Progenitor cell of endocrine pancreas (in vitro differentiated cells): ENCODE measurements at places on chromosomes 2 and 18. TPM values are rescaled to one million over a fixed set of nuclear protein-coding genes. Genes with fewer than 3 reads are reported as not detected.

Gene REG1A
- 0.51 TPM in 1 of 2 replicates, not detected in the other for total RNA-seq

Gene TMEM163
- 3.7 and 3.8 TPM in 2 replicates for total RNA-seq

Gene GKN2
- not detected in 2 replicates for total RNA-seq

Gene BOLL
- total RNA-seq, result 0.22 and 0.51 TPM in 2 replicates

Gene ITGA6
- 69.5 and 83.8 TPM in 2 replicates for total RNA-seq

Gene TMEM150A
- total RNA-seq, result 24.9 and 26.0 TPM in 2 replicates

Gene CHST10
- total RNA-seq, result 22.1 TPM in 2 replicates

Gene RAD51AP2
- 0.07 and 0.13 TPM in 2 replicates for total RNA-seq

GRCh38 chr2:20186078-20186854 lies 38.7 kb downstream of the SDC1 start:
- no peak for DNase-seq

DNA sequence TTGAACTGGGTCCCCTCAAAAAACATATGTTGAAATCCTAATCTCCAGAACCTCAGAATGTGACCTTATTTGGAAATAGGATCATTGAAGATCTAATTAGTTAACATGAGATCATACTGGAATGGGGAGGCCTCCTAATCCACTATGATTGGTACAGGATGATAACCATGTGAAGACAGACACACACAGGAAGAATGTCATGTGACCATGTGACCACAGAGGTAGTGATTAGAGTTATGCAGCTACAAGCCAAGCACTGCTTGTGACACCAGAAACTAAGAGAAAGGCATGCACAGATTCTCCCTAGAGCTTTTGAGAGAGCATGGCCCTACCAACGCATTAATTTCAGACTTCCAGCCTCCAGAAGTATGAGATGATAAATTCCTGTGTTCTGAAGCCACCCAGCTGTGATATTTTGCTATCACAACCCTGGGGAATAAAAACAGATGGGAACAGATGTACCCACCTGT lies 47.0 kb upstream of the TGIF1 start:
- DNase-seq, result no peak

- DNase-seq, result no peak
These were observed 106.3 kb downstream of the RNF144A start for GRCh38 chr2:7023542-7023941.

GRCh38 chr18:12861637-12862036 lies 22.4 kb downstream of the PTPN2 start:
- no peak for DNase-seq

- no peak for DNase-seq
These were observed 23.9 kb upstream of the ALLC start for GRCh38 chr2:3633982-3634595.

DNA sequence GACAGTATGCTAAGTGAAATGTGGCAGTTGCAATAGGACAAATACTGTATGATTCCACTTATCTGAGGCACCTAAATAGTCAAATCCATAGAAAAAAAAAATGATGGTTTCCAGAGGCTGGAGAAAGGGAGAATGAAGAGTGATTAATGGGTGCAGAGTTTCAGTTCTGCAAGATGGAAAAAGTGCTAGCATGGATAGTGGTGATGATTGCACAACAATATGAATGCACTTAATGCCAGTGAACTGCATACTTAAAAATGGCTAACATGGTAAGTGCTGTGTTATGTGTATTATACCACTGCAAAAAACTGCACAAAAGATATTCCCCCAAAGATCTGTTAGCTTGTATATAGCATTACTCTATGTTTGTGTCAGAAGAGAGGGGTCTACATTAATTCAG lies 185.4 kb downstream of the INHBB start:
- no peak for DNase-seq

DNA sequence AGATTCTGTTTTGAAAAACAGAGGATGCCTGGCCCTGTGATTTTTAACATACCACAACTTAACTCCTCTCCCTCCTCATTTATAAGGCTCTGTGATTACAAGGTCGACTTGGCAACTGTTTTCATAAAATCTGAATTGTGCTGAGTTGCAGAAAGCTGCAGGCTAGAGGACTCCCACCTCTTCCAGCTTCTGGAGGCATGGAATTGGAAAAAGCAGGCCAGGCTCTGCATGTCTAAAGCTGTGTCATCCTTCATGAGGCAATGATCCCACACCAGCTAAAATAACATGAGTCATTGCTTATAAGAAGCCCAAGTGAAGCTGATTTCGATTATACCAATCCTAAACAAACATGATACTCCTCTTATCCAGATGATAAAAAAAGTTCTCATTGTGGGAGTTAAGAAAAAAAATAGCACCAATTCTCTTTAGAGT lies 11.7 kb downstream of the ARHGAP28 start:
- no peak for DNase-seq

DNA sequence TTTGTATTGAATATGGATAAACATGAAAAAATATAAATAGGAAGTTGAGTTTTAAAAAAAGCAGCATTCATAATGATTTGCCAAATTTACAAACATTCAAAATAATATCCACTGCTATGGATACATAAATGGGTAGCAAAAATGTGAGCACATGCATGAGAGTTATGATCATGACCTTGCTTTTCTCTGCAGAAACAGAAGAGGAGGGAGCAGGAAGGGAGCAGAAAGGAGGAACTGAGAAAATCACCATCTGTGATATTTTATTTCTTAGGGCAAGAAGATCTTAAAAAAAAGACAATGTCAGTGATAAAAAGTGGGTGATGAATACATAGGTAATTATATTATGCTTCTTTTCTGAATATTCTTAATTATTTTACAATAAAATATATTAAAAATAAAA lies 17.7 kb upstream of the CCDC93 start:
- DNase-seq, result no peak

DNA sequence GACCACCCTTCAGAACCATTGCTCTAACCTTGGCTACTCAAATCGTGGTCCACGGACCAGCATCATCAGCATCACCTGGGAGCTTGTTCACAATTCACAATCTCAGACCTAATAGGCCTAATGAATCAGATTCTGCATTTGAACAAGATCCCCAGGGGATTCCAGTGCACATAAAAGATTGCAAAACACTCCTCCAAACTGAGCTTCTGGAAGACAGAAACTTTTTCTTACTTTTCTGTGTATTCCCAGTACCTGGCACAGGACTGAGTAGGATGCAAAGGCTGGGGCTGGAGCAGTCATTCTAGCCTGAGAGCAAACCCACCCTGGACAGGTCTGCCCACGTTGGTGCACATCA lies 115.1 kb upstream of the COPS8 start:
- no peak for DNase-seq

- peak; percentile 52 for DNase-seq
These were observed 44.5 kb downstream of the TMEM182 start for GRCh38 chr2:102806250-102806837.

DNA sequence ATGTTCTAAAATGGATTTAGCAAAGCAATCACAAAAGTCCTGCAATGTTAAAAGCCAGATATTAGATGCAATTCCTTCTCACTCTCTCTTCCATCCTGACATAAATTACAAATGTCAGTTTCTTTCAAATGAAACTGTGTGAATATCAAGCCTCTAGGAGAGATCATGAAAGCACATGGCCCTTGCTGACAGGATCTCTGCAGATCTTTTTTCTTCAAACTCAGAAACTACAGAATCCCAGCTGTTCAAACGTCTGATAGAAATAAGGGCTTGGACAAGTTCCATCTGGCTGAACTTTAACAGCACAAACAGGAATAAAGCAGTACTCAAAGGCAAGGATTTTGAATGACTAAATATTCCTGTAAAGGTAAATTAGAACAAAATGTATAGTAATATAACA lies 47.6 kb downstream of the PDE1A start:
- DNase-seq, result no peak
